ENCODE measurements at places on chromosomes 5 and 9. TPM values are rescaled to one million over a fixed set of nuclear protein-coding genes. Genes with fewer than 3 reads are reported as not detected.

GABRP gene
- total RNA-seq, result 5.2 TPM

RMRP gene
- total RNA-seq, result 13,506 TPM

GRXCR2 gene
- total RNA-seq, result not detected

BRD8 gene
- total RNA-seq, result 171 TPM

CDX1 gene
- total RNA-seq, result not detected

ORM1 gene
- total RNA-seq, result not detected

FGD3 gene
- total RNA-seq, result 84.9 TPM

EQTN gene
- total RNA-seq, result not detected

OSMR gene
- 45.3 TPM for total RNA-seq

SGCD gene
- not detected for total RNA-seq

DNA sequence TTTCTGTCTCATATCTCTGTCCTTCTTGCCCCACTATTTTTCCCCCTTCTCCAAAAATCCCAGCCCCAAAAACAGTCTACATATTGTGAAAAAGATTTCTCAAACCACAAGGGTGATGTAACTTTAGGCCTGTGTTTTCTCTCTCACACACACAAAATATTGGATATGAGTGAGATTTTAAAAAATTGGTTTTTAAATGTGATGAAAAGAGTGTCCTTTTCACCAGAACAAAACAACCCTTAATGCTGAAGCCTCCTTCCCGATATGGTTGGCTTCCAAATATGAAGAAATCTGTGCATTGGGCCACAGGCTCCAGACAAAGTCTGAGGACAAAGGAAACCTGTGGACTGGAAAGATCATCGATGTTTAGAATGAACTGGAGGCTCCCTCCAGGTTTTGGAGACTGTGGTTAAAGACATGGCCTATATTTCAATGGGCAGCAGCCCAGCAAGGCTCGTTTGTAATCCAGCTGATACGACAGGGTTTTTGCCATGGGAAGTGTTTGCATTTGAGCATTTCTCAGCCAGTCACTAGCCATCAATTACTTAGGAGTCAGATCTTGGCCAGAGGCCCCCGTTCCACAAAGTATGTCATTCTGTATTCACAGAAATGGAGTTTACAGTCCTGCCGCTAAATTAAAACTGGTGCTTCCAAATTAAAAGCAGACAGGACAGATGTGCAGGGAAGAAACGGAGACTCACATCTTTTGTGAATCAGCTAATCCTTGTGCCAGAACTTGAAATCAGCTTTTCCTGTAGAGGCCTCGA is 546.3 kb downstream of the EBF1 start:
- no peak for DNase-seq

GRCh38 chr5:132465059-132465707 is 25.4 kb downstream of the IRF1 start:
- DNase-seq, result no peak

GRCh38 chr5:91794856-91795548 is 411.9 kb upstream of the ARRDC3 start:
- peak; percentile 80 for DNase-seq

GRCh38 chr5:96565582-96566265 is 96.5 kb upstream of the CAST start:
- DNase-seq, result no peak

- DNase-seq, result no peak
Measured at GRCh38 chr9:18189871-18190670, 283.9 kb upstream of the ADAMTSL1 start.

DNA sequence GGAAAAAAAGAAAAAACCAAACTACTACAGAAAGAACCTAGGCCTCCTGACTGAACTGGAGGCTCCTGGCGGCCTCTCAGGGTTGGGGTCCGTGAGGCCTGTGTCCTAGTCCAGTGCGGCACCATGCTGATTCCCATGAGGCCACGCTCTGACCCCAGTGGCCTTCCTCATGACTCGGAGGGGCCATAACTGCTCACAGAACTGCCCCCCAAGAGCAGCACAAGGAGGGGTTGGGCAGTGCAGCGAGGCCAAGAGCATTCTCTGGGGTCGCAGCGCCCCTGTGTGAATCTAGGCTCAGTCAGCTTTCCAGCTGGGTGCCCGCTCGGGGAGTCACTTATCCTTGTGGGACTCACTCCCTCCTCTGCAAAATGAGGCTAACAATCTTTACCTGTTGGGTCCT is 79.3 kb upstream of the FBXW11 start:
- DNase-seq, result no peak

DNA sequence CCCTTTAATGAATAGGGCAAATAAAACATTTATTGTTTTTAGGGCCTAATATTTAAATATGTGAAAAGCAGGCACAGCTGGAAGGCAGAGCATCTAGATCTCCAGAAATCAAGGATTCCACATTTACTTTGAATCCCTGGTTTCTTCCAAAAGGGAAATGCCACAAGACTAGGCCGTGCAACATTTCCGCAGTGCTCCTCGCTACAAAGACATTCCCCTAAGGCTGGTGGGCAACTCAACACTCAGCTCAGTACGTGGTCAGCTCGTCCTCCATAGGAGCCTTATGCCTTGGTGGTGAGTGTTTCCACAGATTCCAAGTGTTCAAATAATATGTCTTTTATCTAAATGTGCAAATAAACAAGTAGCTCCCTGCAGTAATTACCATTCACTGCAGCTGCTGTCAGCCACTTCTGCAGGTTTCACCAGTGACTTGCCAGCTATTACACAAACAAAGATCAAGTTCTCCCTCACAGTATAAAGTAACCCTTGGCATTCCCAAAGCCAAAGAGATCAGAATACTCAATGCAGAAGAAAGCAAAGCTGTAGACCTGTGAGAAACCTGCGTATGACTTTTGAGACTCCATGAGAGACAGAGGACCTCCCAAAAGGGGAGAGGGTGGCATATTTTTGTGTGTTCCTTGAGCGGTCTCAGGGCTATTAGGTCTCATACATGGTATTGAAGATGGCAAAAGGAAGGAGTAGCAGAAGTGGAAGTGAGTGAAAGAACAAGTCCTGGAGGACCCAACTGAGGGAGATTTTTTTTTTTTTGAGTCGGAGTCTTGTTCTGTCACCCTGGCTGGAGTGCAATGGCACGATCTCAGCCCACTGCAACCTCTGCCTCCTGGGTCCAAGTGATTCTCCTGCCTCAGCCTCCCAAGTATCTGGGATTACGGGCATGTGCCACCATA is 38.0 kb upstream of the TENT2 start:
- DNase-seq, result no peak

GRCh38 chr5:157857816-157858526 is 974 bp downstream of the CLINT1 start:
- peak; percentile 65 for DNase-seq

GRCh38 chr9:27088981-27089380 is 20.0 kb upstream of the TEK start:
- DNase-seq, result no peak

GRCh38 chr5:134098690-134099089 is 15.8 kb upstream of the TCF7 start:
- DNase-seq, result no peak

GRCh38 chr5:458547-459353 is 15.8 kb downstream of the EXOC3 start:
- DNase-seq, result peak; percentile 99

DNA sequence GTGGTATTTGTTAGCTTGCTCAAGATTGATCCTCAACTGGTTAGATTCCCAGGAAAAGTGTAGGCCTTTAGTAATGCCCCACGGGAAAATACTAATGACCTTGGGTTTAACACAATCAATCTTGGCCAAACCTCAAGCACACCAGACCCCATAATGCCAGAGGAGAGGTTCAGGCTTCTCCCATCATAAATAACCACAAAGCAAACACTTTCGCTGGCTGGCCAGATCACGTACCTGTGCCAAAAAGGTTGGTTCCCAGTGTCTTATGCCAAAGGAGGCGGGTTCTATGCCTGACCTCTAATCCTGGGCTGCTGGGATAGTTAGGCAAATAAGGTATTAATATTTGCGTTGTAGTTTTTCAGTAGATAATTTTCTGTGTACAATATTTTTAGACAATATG is 379.2 kb upstream of the CDH18 start:
- DNase-seq, result no peak

DNA sequence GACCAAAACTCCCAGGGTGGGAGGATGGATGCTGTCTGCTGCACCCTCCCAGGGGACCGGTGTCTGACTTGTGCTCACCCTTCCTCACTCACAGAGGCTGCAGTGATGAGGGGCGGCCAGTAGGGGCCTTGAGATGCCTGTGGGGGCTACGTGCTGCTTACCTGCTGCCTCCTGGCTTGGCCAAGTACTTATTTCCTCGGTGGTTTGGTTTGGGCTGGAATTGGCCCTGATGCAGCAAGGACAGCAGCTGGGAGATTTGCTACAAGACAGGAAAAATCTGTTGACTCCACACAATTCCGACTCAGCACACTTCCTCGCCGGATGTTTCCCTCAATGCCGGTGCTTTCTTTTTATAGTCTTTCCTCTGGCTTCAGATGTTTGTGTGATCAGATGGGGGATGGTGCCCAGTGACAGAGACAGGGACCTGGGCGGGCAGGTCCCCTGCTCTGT is 6.6 kb downstream of the PCDH12 start:
- no peak for DNase-seq

- peak; percentile 66 for DNase-seq
Measured at GRCh38 chr5:39376293-39376714, 12.0 kb upstream of the C9 start.

DNA sequence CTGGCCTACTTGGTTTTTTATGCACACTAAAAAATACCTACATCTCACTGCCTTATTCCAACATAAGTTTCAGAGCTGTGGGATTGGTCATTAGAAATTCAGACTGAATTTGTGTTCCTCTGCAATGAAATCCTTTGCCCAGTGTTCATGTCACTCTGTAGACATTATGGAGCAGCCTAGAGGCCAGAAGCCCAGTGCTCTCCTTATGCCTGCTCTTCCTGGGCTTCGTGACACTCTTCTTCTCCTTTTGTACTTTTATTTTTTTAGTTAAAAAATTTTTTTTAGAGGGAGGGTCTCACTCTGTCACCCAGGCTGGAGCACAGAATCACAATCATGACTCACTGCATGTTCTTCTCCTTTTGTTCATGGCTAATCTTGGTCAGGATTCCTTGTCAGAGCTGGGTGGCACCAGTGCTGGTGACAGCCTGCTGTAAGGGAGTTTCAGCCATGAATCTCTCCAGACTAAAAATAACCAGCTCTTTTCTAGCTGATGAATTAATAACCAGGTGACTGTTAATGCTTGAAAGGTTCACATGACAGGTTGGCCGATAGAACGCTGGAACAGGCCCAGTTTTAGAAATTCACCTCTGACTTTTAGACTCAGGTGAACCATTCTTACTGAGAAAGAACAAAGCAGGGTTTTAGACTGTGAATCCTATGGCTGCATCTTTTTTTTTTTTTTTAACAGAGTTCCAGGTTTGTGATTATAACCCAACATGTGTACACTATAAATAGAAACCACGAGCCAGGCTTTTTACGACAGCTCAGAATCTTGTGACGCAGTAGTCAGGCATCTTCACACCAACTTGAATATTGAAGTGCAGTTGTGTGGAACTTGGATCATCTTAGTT is 34.1 kb upstream of the C5orf47 start:
- no peak for DNase-seq

- DNase-seq, result no peak
Measured at GRCh38 chr9:109992293-109992692, 212.3 kb downstream of the PALM2AKAP2 start.

GRCh38 chr5:1315709-1316587 is 21.1 kb upstream of the TERT start:
- DNase-seq, result peak; percentile 95

DNA sequence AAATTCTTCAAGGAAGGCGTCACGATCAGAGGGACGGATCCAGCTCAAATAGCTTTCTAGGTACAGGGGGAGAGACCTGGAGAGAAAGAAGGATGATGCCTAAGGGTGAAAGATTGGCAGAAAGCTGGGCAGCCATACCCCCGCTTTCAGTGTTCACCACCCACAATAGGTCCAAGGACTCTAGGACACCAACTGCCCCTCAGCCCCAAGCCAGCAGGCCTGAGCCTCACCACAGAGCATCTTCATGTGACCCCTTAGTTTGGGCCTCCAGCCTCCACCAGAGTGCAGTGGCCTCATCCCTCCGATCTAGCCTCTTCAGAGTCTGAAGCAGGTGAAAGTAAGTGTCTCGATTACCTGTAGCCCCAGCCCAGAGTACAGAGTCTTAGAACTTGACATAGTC is 1.7 kb upstream of the VCP start:
- DNase-seq, result no peak

DNA sequence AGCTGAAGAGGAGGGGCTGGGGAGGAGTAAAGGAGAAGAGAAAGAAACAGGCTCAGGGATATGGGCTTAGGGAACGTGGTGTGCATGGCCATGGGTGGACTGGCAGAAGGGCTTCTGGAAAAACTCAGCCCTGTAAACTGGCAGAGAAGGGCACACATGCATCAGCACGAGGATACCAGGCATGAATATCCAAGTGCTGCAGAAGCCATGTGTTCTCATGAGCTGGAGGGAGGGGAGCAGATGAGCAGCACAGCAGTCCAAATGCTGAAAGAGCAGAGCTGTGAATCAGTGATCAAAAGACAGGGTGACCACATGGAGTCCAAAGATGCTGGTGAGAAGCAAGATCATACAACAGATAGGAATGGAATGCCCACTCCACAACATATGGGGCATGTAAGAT is 72.3 kb downstream of the SEMA5A start:
- no peak for DNase-seq

DNA sequence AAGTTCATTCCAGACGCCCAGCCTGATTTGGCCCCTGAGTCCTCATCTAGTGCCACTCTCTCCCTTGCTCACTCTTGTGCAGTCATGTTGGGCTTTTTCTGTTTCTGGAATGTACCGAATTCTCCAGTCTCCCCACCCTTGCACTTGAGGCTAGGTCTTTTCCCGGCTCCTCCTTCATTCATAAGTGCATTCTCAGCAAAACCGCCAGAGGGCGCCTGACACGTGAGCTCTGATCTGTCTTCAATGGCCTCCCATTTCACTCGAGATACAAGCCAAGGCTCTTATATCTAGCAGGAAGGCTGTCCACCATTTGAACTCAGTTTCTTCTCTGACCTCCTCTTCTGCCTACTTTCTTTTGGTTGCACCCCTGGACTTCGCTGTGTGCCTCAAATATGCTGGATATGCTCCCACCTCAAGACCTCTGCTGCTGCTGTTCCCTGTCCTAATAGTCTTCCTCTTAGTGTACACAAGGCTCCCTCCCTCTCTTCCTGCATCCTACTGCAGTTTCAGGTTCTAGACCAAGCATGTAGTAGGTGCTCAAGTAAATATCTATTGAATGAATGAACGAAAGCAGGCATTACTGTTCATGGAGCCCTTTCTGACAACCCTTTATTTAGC is 568.1 kb upstream of the WWC1 start:
- peak; percentile 66 for DNase-seq

GRCh38 chr5:168847511-168848073 is 268.4 kb upstream of the PANK3 start:
- DNase-seq, result no peak

- no peak for DNase-seq
Measured at GRCh38 chr5:158272409-158272808, 413.5 kb upstream of the CLINT1 start.

- DNase-seq, result no peak
Measured at GRCh38 chr5:142821733-142822487, 51.7 kb downstream of the ARHGAP26 start.

Data from PC-9 (cell line).